ENCODE measurements at places on chromosomes 16 and 17.
A peak's percentile ranks its signal among the peaks of the same experiment; 100 is the strongest.

DNA sequence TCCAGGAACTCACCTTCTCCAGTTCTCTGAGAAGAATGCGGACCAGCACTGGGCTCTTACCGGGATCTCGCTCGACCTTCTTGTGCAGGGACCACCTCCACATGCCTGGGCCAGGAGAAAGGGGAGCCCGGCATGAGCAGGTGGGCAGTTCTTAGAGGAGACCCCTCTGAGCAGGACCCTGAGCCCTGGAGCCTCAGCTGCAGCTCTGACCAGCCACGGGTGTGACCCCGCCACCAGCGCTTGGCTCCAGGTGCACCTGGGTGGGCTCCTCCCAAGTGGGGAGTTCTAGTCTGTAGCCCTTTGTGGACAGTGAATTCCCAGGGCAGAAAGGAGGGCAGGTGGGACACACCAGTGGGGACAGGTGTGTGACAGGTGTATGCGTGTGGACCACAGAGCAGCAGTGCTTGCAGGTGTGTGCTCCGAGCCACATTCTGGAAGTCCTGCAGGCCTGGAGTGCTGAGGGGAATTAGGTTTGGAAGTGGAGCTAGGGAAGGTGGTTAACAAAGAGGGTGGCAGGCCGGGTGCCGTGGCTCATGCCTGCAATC lies 28.9 kb downstream of the PIK3R6 start:
- DNase-seq: no peak

GRCh38 chr16:58515871-58516767 lies 802 bp downstream of the SETD6 start:
- DNase-seq: no peak

DNA sequence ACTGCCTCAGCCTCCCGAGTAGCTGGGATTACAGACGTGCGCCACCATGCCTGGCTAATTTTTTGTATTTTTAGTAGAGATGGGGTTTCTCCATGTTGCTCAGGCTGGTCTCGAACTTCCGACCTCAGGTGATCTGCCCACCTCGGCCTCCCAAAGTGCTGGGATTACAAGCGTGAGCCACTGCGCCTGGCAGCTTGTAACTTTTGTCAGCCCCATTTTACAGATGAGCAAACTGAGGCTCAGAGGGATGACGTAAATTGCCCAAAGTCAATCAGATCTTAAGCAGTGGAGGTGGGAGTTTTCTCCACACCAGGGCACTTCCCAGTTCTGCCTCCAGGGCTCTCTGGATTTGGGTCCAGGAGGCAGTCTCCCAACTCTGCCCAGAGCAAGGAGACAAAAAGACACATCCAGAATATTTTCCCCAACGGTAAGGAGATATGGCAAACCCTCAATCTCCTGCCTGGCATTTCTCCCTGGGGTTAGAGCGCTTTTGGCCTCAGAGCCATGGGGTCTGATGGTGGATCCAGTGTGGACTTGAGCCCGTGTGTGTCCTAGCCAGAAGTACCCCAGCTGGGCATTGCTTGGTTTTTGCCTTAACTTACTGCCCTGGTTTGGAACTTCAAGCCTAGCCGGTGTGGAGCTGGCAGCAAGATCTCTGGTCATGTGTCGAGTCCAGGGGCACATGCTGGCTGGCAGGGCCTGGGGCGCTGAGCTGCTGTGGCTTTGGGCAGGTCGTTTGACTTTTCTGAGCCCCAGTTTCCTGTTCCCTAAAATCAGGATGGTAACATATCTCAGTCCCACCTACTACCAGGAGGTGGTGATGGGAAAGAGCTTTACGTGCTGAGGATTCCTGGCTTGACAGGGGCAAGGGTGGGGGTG lies 3.4 kb downstream of the ADAM11 start:
- no peak for DNase-seq

DNA sequence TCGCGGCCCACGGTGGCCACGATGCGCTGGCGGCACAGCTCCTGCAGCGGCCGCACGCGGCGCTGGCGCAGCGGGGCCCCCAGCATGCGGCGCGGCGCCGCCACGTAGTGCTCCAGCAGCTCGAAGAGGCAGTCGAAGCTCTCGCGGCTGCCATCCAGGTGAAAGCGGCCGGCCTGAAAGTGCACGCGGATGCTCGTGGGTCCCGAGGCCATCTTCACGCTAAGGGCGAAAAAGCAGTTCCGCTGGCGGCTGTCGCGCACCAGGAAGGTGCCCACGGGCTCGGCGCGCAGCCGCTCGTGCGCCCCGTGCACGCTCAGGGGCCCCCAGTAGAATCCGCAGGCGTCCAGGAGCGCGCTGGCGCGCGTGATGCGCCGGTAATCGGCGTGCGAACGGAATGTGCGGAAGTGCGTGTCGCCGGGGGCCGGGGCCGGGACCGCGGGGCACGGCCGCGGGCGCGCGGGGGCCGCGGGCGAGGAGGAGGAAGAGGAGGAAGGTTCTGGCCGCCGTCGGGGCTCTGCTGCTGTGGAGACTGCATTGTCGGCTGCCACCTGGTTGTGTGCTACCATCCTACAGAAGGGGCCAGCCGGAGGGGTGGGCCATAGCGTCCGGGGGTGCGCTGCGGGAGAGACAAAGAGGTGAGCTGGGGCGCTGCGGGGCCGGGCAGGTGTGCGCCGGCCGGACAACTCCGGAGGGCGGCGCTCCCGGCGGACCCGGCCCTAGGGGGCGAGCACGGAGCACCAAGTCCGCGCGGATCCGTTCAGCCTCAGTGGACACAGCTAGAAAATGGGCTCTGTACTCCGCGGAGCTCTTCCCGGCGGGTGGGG lies 879 bp downstream of the SOCS1 start:
- DNase-seq: peak; percentile 53

GRCh38 chr17:38911081-38911730 lies 14.2 kb upstream of the LASP1NB start:
- DNase-seq: no peak

DNA sequence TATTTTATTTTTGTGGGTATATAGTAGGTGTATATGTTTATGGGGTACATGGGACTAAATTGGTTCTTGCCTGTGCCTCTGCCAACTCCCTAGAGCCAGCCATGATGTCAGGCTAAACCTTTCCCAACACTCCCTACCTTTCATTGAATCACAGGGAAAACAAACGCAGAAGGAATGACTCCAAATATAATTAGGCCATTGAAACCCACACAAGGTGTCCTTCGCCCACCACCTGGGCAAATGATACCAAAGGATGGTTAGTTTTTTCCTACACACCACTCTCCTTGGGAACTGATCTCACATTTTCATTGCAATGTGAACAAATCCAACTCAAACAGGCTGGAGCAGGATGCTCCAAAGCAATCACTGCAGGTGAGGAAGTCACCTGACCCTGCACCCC lies 27.5 kb downstream of the WSB1 start:
- no peak for DNase-seq

- DNase-seq: no peak
Observed at GRCh38 chr17:33200587-33200986, 92.5 kb downstream of the ASIC2 start.

DNA sequence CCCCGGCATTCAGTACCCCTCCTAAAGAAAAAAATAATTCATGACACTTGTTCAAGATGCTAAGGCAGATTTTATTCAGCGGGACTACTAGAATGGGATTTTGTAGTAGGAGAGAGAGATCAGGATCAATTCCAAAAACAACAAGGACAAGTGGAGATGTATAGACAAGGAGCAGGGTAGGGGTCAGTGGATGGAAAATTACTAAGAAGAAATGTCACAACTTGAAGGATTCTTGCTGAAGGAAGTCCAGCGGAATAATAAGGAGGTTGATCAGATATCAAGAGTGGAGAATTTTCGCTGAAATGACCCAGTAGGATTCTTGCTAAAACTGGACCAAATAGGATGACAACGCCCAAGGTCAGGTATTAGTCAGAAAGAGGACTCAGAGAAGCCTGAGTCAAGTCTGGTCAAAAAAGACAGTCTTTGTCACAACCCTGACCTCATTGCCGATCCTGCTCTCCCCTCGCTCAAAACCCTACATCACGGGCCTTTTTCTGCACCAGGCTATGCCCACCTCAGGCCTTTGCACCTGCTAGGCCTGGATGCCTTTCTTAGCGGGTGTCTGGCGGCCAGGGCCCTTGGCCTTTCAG lies 36.9 kb downstream of the MMD start:
- DNase-seq: no peak

- DNase-seq: no peak
Observed at GRCh38 chr17:69176457-69176795, 34.7 kb upstream of the ABCA6 start.

GRCh38 chr17:32323811-32324491 lies 18.0 kb downstream of the C17orf75 start:
- DNase-seq: no peak

DNA sequence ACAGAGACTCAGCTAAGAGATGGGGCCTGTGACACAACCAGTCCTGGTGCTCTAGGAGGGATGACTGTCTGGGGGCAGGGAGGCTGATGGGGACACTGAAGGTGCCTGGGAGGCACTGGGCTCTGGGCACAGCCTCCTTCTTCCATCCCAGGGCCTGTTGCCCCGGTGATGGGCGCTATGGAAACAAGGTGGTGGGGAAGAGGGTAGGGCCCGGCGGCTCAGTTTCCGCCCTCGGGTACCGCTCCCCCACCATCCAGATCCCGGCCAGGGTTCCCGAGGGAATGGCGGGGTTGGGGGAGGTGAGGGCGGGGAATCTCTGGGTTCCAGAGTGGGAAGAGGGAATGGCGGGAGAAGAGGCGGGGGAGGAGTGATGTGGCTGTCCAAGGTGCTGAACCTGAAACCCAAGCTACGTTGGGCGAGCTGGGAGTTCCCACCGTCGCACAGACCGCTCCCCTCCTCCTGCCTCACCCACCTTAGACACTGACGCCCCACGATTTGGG lies 981 bp downstream of the KCNH4 start:
- peak; percentile 68 for DNase-seq

DNA sequence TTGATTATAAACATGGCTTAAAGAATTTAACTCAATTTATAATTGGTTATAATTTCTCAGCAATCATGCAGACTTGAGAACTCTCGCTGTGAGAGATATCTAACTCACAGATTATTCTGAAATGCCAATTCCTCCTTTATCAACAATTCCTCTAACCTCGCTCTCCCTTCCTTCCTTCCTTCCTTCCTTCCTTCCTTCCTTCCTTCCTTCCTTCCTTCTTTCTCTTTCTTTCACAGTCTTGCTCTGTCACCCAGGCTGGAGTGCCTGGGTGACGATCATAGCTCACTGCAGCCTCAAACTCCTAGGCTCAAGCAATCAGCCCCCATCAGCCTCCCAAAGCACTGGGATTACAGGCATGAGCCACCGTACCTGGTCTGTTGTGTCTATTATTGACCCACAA lies 42.4 kb downstream of the CHD9 start:
- no peak for DNase-seq

DNA sequence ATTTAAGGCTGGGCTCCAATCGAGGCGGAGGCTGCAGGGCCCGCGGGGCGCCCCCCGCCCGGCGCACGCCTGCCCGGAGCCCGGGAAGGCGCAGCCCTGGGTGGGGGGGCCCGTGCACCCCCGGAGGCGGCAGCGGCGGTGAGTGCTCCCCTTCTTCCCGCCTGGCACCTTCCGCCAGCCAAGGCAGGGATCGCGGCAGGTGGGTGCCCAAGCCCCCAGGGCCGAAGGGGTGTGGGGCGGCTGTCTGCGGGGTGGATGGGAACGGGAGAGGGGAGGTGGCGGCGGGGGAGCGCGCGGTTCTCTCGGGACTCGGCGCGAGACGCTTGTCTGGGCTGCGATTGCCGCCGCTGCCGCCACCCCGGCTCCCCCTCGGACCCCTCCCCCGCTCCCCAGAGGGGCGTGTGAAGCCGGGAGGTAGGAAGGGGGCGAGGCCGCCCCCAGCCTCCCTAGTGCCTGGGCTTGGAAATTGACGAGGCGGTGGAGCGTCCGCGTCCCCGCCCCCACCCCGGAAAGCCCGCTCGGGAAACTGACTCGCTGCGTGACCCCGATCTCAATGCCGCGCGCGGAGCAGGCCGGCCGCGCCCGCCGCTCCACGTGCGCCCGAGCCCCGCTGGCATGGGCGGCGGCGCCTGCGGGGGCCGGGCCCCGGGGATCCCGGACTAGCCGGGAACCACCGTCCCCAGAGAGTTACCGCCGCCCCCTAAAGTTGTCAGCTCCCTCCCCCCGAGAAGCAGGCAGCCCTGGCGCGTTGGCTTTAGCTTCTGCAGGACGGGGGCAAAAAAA lies 231.5 kb downstream of the MRTFB start:
- DNase-seq: no peak

DNA sequence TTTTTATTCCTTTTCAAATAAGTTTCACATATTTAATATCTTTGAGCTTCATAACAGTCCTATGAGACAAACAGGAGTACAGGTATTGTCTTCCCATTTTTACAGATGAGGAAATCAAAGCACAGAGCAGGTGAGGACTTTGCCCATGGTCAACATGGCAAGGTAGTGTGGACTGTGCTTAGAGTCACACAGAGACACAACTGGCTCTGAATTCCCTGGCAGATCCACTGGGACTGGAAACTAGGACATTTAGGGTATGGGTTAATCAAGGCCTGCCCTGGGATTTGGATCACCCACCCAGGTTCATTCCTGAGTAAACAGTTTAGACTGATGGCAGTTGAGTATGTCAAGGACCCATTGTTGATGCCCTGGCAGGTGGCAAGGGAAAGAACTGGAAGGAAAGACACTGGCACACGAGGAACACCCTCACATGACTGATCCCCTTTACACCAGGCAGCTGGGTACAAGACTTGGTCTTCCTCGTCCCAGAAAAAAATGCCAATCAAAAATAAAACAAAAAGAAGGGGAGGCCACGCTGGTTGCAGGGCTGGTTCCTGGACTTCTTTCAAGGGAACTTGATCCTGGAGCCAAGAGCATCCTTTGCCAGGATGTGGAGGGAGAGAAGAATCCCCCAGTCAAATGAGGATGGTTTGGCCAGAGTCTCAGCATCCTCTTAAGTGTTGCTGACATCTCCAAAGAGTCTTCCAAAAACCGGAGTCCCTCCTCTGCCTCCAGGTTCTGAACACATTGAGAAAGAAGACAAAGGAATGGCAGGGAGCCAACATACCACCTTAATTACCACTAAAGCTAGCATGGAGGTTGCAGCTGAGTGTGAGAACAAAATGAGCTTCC lies 34.9 kb downstream of the CHD9 start:
- no peak for DNase-seq

DNA sequence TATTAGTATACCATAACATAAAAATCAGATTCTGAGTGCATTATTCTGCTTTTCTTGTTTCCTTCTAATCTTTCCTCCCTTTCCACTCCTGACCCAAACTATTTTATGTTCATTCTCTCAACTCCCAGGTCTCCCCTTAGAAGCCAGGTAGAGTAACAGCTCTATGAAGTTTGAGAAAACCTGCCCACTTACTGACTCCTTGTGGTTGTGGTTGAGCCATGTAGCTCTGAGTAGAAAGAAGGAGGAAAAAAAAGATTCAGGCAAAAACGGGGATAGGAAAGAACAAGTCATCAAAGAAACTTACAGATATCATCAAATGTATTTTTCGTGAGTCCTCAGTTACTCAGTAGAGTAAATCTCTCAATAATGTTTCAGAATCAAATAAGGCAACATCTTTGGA lies 216.7 kb downstream of the PMP22 start:
- DNase-seq: no peak

DNA sequence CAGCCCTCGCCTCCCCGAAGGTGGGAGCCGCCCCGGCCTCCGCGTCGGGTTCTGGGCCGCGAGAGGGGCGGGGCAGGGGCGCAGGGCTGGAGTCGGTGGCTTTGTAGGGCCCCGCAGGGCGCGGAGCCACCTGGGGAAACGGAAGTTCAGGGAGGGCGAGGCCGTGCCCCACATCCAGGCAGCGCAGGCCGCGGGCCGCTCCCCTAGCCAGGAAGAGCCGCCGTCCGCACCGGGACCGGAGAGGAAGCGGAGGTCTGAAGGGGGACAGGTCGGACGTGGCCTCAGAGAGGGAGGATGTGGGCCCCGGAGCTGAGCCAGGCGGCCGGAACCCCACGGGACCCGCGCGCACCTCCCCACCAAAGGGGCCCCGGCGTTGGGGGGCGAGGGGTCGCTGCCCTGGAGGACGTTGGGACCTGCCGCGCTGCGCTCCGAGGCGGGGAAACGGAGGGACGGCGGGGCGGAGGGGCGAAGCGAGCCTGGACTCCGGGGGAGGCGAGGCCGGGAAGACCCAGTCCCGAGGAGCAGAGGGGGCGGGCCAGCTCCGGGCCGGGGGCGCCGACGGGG lies 482 bp upstream of the SLC16A3 start:
- DNase-seq: no peak

Data from testis (tissue), 5 donors.